Omental fat pad (tissue), 4 donors: ENCODE measurements at places on chromosomes 3 and 15. TPM values are rescaled to one million over a fixed set of nuclear protein-coding genes. Genes with fewer than 3 reads are reported as not detected.

The KLHDC8B gene
- total RNA-seq = 71.4 TPM

The PATL2 gene
- total RNA-seq = 1.7 TPM

The ACAN gene
- not detected for total RNA-seq

The NTRK3 gene
- 3.5 TPM for total RNA-seq

The CAND2 gene
- total RNA-seq = 4.4 TPM

The PPP4R2 gene
- total RNA-seq = 55.0 TPM

The LTF gene
- total RNA-seq = 9.1 TPM

The CCDC54 gene
- not detected for total RNA-seq

The TAMM41 gene
- 8.9 TPM for total RNA-seq

The WDR93 gene
- 0.36 TPM for total RNA-seq

The SNTN gene
- not detected for total RNA-seq

DNA sequence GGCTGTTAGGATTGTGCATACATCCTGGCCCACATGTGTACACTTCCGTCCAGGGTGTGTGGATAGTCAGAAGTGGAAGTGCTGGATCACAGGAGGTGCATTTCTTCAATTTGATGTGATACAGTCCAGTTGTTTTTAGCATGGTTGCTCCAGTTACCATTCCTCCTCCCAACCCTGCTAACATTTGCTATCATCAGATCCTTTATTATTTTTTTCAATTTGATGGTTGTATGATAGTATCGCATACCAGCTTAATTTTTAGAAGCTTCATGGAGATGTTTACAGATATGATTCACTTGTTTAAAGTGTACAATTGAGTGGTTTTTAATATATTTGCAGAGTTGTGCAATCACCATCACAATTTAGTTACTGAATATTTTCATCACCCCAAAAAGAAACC is 202.7 kb downstream of the ITPR1 start:
- no peak for DNase-seq

DNA sequence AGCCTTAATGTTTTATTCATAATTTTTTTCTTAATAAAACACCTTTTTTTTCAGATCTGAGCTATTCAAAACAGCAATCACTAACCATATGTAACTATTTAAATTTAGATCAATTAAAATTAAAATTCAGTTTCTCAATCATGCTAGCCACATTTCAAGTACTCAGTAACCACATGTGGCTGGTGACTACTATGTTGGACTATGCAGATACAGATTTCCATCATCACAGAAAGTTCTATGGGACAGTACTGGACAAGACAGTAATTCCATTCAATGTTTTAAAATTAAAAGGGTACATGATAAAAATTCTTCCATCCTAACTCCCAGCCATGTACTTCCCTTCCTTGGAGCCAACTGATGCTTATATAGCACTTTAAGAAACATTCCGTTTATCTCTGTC is 119.3 kb downstream of the GLDN start:
- DNase-seq = no peak

- DNase-seq = no peak
These were observed 49.1 kb downstream of the PXYLP1 start for GRCh38 chr3:141280690-141281089.

GRCh38 chr15:72516777-72517176 is 42.6 kb downstream of the ARIH1 start:
- DNase-seq = no peak

DNA sequence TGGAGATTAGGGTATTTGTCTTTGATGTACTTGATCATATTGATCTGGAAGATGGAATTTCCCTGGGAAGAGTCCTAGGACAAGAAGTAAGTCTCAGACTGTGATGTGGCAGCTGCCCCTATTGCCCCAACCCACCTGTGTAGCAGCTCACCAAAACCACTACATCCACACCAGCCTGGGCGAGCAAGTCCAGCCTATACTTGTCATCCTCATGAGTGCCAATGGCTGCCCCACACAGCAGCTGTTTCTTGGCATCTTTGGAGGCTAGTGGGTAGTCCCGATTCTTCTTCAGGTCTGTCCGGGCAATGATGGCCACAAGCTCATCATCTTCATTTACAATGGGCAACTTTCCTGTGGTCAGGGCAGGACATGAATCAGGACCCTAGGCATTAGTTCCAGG is 2.7 kb downstream of the IMPDH2 start:
- no peak for DNase-seq

DNA sequence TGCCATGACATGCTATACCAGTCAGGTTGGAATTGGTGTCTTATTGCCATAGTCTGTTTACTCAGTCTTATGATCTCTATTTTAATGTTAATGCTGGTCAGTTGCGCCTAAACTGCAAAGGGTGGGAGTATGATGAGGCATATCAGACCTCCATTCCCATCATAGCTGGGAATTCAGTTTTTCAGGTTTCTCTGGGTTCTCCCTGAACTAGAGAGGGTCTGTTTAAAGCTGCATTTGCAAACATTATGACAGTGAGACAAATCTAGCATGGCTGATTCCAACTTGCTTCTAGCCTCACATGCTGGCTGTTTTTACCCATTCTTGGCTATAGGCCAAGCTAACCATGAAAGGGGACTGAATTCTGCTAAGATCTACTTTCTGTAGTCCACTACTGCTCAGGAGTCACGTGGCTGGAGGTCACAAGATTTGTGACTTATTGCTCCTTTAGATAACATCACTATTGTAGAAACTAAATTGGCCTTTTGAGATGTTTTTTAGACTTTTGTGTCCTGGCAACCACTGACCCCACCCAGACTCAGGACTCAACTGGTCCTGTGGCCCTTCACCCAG is 96.5 kb downstream of the TGFBR2 start:
- no peak for DNase-seq

GRCh38 chr15:100778831-100779288 is 100.8 kb upstream of the ALDH1A3 start:
- DNase-seq = no peak

GRCh38 chr15:69848096-69848495 is 249.6 kb downstream of the TLE3 start:
- DNase-seq = no peak

- no peak for DNase-seq
These were observed 108.4 kb upstream of the SLC6A11 start for GRCh38 chr3:10707400-10708215.

- DNase-seq = no peak
These were observed 155.6 kb downstream of the ADAM10 start for GRCh38 chr15:58593870-58594269.

- no peak for DNase-seq
These were observed 44.0 kb downstream of the NR2F2 start for GRCh38 chr15:96374499-96374898.

- DNase-seq = no peak
These were observed 117.0 kb upstream of the TSPAN3 start for GRCh38 chr15:77187751-77188464.

GRCh38 chr15:94298364-94298763 is 67.0 kb downstream of the MCTP2 start:
- no peak for DNase-seq

DNA sequence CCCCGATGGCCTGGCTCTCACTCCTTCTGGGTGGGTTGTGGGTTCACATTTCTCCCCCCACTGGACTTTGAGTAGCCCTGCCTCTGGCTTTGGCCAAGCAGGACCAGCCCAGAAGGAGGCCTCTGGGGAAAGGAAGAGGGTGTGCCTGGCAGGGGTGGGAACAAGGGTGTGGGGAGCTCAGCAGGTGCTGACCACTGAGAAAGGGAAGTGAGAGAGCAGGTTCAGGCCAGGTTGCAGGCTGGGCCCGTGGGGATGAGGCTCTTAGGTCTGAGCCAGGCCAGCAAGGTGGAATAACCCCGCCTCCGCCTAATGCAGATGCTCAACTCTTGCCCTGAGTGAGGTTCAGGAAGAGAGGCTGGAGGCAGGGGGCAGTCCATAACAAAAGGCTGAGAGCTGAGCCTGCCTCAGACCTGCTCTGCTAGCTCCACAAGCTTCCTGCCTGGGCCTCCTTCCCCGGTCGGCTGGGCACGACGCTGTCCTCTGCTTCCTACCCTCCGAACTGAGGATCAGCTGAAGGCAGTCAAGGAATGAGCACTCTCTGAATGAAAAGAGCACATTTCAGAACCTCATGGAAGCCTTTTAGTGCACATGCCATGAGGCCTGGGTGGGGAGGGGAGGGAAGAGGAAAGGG is 82.7 kb downstream of the TLE3 start:
- DNase-seq = no peak

- no peak for DNase-seq
These were observed 42.6 kb downstream of the ZNF148 start for GRCh38 chr3:125332504-125332903.

DNA sequence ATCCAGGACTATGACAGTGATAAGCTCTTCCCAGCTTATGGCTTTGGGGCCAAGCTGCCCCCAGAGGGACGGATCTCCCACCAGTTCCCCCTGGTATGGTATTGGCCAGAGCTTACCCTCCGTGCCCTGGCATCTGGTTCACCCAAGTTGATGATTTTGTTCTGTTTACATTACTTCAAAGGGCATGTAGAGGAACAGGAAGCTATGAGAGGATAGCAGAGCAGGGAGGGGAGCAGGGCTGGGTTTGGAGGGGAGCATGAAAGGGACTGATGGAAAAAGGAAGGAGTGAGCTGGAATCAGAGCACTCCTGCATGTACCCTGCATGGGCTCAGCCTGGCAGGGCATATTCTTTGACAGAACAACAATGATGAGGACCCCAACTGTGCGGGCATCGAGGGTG is 13.4 kb upstream of the BRPF1 start:
- DNase-seq = no peak

DNA sequence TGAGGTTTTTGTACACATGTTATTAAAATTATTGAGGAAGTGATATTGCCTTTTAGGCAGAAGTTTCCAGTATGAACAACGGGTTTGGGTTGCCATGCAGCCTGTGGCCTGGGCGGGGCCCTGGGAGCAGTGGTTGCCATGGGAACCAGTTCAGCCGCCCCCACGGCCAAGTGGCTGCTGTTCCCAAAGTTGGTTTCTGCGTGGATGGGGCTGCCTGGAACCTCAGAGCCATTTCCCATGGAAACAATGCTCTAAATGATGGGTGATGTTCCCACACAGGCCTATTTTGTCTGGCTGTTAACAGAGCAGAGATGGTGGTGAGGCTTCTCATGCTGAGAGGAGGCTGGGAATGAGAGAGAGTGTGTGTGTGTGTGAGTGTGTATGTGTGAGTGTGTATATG is 19.5 kb downstream of the MRAS start:
- no peak for DNase-seq

DNA sequence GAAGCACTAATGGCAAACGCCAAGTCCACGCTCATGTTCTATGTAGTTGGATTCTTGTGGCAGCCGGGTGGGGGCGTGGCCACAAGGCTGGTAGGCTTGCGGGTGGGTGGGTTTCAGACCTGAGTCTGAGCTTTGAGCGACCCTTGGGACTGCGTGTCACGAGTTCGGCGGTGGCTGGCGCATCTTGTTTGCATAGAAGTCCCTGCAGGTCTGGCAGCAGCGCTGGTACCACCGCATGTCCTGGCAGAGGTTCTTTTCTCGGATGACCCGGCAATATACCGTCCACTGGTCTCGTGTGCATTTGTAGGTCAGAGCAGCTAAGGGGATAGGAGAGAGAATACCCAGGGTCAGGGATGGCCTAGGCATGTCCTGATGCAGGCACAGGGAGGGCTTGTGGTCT is 241.0 kb upstream of the LYSMD4 start:
- DNase-seq = no peak

DNA sequence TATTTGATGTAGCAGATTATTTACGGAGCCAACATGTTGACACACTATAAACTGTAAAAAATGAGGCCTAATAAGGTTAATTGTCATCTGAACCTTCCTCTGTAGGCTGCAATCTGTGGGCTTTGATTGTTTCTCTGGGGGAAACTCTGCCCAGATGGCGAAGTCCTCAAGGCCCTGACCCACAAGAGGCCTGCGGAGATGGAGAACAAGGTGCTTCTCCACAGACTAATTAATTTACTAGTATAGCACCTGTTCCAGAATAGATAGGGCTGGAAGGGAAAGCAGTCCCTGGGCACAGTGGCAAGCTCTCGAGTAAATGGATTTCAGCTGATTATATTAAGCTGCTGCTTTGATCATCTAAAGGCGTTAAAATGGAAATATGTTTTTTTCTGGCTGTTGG is 338.8 kb upstream of the DNAJC19 start:
- no peak for DNase-seq

GRCh38 chr15:83477808-83478537 is 30.8 kb downstream of the SH3GL3 start:
- DNase-seq = no peak

GRCh38 chr3:182292591-182292990 is 500.7 kb upstream of the ATP11B start:
- DNase-seq = no peak

- DNase-seq = no peak
These were observed 392.2 kb upstream of the CFAP20DC start for GRCh38 chr3:59442046-59442445.

- no peak for DNase-seq
These were observed 4.9 kb upstream of the DYNC1LI1 start for GRCh38 chr3:32575451-32576113.

- no peak for DNase-seq
These were observed 125.0 kb downstream of the RAP2B start for GRCh38 chr3:153287017-153287416.

- DNase-seq = no peak
These were observed 4.6 kb downstream of the TMEM266 start for GRCh38 chr15:76064375-76064774.

DNA sequence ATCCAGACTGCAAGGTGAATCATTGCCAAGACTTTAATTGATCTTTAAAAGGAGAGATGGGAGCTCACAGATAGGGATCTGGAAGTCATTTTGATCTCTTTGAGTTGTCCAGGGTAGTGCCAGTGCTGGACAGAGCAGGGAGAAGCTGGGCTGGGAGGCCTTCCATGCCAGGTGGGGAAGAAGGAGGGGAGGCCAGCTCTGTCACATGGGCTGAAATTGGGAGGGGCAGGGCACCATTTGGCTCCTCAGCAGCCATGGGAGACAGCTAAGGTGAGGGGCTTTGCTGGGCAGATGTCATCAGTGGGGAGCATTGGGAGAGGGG is 23.4 kb downstream of the SMAD6 start:
- no peak for DNase-seq

GRCh38 chr3:160686955-160687535 is 10.1 kb downstream of the ARL14 start:
- DNase-seq = no peak

DNA sequence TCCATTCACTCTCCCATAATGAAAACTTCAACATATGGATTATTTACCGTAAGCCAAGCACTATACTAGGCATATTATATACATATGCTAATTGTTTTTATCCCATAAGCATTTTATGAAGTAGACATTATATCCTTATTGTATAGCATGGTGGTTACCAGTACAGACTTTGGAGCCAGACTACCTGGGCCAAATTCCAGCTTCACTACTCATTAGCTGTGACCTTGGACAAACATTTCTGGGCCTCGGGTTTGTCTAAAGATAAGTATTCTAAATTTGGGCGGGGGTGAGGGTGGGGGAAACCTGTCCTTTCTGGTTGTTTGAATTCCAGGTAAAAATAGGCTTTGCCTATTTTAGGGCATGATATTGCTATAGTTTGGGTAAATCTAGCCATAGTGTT is 66.5 kb upstream of the P2RY1 start:
- DNase-seq = no peak

DNA sequence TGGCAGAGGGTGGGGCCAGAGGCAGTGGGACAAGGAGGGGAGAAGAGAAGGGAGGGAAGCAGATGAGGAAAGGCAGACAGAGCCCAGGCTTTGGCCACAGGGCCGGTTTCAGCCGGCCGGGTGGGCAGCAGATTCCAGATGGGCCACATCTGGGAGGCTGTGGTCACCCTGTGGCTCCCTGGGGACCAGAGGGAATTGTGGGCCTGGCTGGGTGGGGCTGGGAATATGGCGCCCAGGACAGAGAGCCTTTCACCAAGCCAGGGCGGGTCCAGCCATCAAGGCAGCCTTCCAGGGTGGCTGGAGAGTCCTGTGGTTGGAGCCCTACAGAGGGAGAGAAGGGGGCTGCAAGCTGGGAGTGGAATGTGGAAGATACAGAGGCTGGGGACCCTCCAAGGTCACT is 18.9 kb downstream of the PTH1R start:
- DNase-seq = no peak

- DNase-seq = no peak
These were observed 29.7 kb upstream of the MTMR10 start for GRCh38 chr15:31021067-31021665.
